Adipose tissue (tissue), 3 donors: ENCODE measurements at places on chromosomes 12 and 14. TPM values are rescaled to one million over a fixed set of nuclear protein-coding genes. Genes with fewer than 3 reads are reported as not detected.

Gene IFNG-AS1
- polyA plus RNA-seq, result not detected

Gene B4GALNT1
- 2.5 TPM for polyA plus RNA-seq

Gene NYNRIN
- polyA plus RNA-seq, result 3.8 TPM

Gene NR2C1
- polyA plus RNA-seq, result 9.4 TPM

Gene LRRC10
- not detected for polyA plus RNA-seq

Gene ACSM4
- not detected for polyA plus RNA-seq

Gene DEGS2
- polyA plus RNA-seq, result 2.0 TPM

Gene MAP3K9
- polyA plus RNA-seq, result 0.24 TPM

Gene SLC38A4
- 1.7 TPM for polyA plus RNA-seq
